ENCODE measurements at places on chromosomes 3 and 15.

- no peak for DNase-seq
Measured at GRCh38 chr3:115720983-115721382, 97.7 kb downstream of the GAP43 start.

DNA sequence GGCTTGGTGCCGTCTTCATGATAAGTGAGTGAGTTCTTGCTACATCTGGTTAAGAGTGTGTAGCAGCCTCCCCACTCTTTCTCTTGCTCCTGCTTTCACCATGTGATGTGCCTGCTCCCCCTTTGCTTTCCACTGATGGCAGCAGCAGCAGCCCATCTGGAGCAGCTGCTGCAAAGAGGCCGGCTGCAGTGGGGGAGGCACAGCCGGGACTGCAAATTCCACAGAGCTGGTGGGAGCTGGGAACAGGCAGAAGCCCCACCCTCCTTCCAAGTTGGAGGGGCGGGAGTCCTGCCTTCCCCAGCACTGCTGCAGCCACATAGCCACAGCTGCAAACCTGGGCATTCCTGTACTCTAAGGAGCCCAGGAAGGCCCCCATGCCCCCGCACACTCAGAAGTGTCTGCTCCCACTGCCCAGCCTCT lies 62.8 kb upstream of the IMPG2 start:
- DNase-seq = no peak

DNA sequence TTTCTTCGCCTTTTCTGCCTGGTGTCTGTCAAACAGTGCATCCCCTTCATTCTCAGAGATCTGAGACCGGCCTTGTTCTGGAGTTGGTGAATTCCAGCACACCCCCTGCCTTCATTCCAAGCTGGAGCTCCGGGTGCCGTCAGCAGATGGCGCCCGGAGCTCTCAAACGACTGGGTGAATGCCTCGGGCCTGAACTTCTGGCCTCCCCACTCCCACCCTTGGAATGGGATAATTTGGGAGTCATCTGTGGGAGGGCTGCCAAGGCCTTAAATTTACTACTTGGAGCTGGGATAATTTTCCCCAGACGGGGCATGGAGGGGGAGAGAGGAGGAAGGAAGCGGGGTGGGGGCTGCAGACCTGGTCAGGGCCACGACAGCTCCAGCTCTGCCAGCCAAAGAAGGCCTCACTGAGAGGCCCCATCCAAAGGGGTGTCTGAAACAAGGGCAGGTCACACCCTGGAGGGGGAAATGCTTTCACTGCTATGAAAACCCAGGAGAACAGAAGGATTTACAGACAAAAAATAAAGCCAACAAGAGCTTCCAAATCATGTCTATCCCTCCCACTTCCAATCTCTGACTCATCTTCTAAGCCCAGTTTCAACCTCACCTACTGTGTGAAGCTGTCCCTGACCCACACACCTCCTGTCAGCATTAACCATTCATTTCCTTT lies 187.9 kb downstream of the OPA1 start:
- DNase-seq = peak; percentile 27

- DNase-seq = no peak
Measured at GRCh38 chr15:35725353-35725752, 179.4 kb upstream of the DPH6 start.

DNA sequence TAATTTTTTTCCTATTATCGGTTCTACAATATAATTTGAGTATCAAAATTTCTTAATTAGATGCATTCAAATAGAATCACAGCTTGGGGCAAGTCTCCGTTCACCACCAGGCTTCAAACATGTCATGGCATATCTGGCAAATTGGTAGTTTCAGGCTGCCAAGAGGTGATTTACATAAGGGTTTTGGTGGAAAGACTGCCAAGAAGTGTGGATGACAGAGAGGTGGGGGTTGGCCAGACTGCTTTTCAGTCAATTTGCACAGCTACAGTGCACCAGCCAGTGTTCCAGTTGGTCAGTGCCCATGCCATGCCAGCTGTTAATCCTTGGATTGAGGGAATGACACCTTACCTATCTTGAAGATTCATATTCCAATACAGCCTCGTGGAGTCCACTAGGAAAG lies 8.4 kb upstream of the GSK3B start:
- DNase-seq = no peak

GRCh38 chr3:1551741-1552140 lies 458.9 kb downstream of the CNTN6 start:
- no peak for DNase-seq

Measured in activated T-cell treated with anti-CD3 and anti-CD28 coated beads, Interleukin-2, amount 50 U/mL, for 1 hour (primary cell).